NCI-H146 (cell line): ENCODE measurements at places on chromosomes 12 and 14.

GRCh38 chr14:49549881-49550280, 36.3 kb downstream of the RPS29 start:
- no peak for DNase-seq

GRCh38 chr14:101352567-101352966, 208.7 kb upstream of the DIO3 start:
- no peak for DNase-seq

GRCh38 chr12:96314723-96315122, 85.5 kb downstream of the CDK17 start:
- no peak for DNase-seq

DNA sequence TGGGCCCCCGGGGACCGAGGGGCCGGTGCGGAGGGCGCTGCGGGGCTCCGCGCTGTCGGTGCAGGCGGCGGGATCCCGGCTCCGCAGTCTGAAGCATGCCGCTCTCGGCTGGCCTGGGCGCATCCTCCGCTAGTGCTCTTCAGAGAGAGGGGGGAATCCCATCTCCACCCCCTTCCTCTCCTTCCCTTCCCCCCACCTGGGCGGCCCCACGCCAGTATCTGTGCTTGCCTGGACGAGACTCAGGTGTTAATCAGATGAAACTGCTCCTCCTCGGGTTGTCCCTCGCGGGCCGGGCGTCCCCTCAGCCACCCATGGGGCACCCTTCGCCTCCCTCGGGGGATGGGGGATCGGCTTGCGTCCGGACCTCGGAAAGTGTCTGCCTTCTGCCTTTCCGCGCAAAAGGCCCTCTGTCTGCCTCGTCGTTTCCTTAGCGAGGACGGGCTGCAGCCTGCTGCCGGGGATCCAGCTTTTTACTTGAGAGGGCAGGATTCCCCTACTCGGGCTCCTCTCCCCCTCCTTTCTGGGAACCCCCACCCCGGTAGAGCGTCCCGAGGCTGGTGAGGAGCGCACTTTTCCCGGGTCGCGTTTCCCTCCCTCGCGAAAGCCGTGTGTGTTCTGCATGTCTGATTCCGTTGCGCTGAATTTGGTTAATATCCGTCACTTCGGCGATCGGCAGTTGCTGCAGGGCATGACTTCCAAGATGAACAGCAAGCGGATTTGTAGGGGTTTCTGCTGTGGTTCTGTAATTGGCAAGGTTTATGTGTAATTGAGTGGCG, 1.1 kb downstream of the GPHN start:
- DNase-seq, result no peak

DNA sequence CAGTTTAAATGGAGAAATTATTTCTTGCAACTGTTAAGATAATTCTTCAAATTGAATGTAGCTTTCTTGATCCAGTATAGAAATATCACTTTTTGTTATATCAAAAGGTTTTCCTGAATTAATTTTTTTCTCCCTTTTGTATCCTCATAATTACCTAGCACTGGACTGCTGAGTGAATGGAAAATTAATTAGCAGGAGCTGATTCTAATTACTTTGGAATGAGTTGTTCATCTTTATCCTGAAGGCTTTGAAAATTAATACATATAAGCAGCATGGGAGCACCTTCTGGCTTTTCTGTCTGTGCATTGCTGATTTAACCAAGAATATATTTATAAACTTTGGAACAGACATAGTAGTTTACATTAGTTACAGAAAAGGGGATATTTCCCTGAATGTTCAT, 307.6 kb upstream of the GARIN2 start:
- DNase-seq, result no peak

- DNase-seq, result no peak
These were observed 6.3 kb upstream of the TMEM179 start for GRCh38 chr14:104610749-104611310.

- no peak for DNase-seq
These were observed 144.0 kb upstream of the PLEKHG7 start for GRCh38 chr12:92558806-92559205.

DNA sequence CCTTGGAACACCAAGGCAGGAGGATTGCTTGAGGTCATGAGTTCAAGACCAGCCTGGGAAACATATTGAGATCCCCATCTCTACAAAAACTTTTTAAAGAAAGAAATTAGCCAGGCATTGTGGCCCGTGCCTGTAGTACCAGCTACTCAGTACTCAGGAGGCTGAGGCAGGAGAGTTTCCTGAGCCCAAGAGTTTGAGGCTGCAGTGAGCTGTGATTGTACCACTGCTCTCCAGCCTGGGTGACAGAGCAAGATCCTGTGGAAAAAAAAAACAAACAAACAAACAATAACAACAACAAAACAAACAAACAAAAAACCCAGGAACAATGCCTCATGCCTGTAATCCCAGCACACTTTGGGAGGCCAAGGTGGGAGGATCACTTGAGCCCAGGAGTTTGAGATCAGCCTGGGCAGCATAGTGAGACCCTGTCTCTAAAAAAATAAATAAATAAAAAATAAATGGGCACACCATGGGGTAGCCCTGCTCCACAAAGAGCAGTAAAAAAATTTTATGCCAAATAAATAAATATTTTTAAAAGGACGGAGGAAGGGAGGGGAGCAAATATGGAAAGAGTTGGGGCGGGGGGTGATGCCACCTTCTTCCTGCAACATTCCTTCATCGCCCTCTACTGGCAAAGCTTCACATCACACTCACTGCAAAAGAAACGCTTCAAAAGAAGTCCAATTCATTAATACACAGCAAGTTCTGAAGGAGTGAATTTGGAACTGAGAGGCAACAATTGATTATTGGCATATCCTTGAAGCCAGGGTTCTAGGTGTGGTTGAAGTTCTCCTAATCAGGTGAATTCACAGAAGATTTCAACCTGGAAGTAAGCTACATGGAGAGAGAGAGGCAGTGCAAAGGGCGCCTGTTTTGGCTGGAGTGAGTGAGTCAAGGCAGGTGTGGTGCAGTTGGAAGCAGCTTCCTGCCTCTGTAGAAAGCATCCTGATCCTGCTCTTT, 8.8 kb upstream of the GNPTAB start:
- peak; percentile 56 for DNase-seq

DNA sequence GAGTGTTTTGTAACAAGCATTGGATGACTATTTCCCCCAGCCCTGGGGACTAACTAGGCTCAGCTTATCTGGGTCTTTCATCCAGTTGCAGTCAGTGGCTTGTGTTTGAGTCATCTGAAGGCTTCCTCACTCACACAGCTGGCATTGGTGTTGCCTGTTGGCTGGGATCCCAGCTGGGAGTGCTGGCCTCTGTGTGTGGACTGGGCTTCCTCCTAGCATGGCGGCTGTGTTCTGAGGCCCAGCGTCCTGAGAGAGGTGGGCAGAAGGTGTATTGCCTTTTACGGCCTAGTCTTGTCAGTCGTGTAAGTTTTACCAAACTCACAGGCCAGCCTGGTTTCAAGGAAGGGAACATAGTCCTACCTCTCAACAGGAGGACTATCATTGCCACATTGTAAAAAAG, 28.3 kb upstream of the PPP2R5C start:
- DNase-seq, result no peak

GRCh38 chr12:18492372-18493025, 231.2 kb downstream of the PIK3C2G start:
- no peak for DNase-seq

GRCh38 chr14:69586404-69586803, 11.7 kb upstream of the CCDC177 start:
- no peak for DNase-seq
